CD14-positive monocyte (primary cell): ENCODE measurements at places on chromosomes 16 and 17. TPM values are rescaled to one million over a fixed set of nuclear protein-coding genes. Genes with fewer than 3 reads are reported as not detected.

The TBX21 gene
- 0.16 TPM for polyA plus RNA-seq

The USH1G gene
- not detected in 2 replicates for polyA plus RNA-seq

The HAGHL gene
- polyA plus RNA-seq, result 0.60 TPM

The TIGD7 gene
- 0.32 TPM for polyA plus RNA-seq

The KRT24 gene
- not detected for polyA plus RNA-seq

The TBC1D3H gene
- polyA plus RNA-seq, result not detected

The AKAP1 gene
- 6.8 TPM for polyA plus RNA-seq

The CDRT4 gene
- 0.65 and 0.71 TPM in 2 replicates for polyA plus RNA-seq

The ABAT gene
- 8.7 TPM for polyA plus RNA-seq
